Stimulated activated CD4-positive, alpha-beta T cell treated with anti-CD3 and anti-CD28 coated beads, Interleukin-15, amount 100 ng/mL, for 1 hour (primary cell): ENCODE measurements at places on chromosomes 4 and X.

- DNase-seq, result no peak
These were observed 980.1 kb downstream of the FSTL5 start for GRCh38 chr4:161183729-161184128.

DNA sequence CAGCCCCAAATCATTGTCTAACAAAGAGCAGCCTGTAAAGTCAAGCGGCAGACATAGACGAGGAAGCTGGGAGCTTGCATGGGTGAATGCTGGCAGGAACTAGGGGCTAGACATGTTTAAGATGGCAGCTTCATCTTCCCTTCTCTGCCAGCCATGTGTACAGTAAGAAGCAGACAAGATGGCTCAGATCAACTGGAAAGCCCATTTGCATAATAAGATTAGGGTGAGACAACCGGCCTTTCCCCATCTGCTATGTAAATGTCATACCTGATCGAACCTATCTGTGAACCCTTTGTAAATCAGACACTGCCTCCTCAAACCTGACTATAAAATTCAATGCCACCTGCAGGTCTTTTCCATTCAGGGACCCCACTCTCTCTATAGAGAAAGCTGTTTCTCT is 22.8 kb upstream of the HADH start:
- no peak for DNase-seq

DNA sequence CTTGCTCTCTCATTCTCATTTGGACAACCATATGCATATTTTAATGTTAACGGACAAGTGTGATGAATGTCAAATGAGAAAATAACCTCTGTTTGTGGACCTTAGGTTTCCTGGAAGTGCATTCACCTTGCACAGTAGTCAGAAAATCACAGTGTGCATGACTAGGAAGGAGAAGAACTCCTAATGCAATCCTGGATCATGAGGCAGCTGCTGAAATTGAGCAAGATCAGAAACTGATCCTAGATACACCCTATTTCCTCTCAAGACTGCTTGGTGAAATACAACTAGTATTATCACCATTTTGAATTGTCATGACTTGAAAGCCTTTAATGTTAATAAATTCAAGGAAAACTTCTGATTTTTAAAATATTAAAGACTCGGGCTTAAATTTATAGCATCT is 1148.9 kb downstream of the STIM2 start:
- no peak for DNase-seq

DNA sequence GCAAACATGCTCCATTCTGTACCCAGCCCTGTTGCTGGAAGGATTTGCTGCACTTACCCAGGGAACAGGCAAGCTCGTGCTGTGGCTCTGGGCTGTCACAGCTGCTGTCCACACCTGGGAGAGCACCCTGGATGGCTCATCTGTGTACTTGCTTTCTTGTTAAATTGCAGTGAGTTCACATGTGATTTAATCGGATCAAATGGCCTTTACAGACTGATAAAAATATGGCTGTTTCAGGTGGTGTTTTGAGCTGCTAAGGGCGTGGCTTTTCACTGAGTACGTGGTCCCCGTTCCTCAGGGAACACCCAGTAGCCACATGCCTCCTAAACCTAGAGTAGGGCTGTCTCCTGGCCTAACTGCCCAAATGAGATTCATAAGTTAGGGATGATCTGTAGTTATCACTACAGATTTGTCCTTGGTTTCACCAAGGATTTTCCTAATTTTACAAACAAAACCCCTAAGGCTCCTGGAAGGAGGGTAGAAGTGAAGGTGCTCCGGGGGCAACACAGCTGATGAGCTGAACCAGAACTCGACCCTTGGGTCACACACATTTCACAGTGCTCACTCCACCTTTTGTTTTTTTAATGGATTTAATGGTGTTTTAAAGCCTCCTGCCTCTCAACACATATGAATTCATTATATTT is 13.7 kb downstream of the KLKB1 start:
- DNase-seq, result no peak

DNA sequence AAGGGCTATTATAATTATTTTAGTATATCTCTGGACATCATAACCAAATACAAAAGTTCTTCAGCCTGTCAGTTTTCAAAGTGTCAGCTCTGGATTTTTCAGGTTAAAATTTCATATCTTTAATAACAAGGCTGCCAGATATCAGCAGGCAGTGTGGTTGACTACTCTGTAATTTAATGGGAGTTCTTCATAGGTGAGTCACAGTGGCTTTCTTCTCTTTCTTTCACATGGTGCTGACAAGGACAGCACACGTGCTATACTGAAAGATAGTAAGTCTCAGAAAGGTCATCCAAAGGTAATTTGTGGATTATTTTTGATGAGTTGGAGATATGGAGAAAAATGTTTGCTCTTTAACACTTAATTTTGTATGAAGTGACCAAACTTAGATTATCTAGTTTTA is 43.2 kb downstream of the GALNT7 start:
- no peak for DNase-seq

GRCh38 chrX:18896680-18897544 is 87.0 kb downstream of the PHKA2 start:
- no peak for DNase-seq
